ENCODE measurements at places on chromosomes 2 and 18.

DNA sequence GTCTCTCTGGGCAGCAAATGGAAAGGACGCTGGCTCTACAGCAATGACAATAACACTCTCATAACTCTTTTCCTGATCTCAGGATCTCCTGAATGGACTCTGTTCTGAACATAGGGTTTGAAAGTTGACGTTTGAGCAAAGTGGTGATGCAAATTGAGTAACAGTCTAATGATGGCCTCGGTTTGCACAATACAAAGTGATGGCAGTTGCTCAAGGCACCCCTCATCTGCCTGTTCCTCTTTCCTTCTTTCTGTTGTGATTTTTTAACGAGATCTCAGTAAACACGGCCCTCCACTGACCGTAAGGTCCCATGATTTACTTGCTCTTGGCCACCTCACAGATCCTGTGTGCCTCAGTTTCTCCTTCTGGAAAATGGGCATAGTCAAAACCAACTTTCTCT, 303.6 kb downstream of the SLC8A1 start:
- no peak for DNase-seq

DNA sequence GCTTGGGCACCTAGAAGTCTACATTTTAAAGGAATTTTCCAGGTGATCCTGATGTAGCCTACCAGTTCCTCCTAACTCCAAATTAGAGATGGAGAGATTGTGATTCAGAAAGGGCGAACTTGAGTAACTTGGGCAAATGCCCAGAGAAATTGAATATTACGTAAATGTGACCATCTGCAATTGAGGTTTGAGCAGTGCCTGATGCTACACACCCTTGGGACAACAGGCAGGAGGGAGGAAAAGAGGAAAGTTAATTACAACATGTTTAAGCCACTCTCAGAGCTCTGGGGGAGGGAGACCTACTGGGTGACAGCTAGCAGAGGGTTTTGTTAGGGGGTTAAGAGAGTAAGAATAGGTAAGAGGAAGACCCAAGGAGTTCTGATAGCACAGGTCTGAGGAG, 208.9 kb downstream of the LPIN1 start:
- DNase-seq = no peak

GRCh38 chr2:6841537-6842287, 24.0 kb downstream of the CMPK2 start:
- no peak for DNase-seq

DNA sequence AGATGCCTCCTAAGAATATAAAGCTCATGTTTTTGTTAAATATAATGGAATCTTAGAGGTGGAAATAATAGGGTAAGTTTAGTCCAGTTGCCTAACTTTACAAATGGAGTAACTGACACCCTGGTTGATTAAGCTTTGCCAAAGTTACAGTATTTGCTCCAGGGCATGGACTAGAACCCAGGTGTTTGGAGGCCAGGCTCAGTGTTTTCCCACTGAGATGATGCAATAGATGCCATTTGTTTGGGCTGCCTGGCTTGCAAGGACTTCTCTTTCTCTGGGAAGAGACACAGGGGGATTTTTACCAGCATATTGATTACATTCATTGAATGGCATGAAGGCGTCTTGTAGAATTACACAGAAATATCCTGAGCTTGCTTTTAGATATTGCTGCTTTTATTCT, 397.8 kb downstream of the SLC4A3 start:
- no peak for DNase-seq

DNA sequence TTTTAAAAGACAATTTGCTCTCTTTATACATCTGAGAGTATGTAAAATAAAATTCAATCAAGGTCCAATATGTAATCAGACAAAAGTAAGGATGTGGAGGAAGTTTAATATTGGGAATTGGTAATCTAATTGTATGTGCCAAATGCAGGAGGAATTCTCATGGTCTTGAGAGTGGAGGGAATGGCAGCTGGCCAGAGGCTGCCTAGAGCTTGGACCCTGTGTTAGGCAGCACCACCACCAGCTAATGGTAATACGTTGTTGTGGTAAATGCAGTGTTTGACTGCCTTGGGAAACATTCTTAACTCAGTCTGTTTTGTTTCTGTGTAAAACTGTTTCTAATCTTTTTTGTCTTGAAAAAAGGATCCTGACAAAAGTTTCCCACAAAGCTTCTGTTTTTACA, 30.0 kb downstream of the GALNT1 start:
- DNase-seq = no peak

All from stimulated activated CD8-positive, alpha-beta memory T cell treated with anti-CD3 and anti-CD28 coated beads, Interleukin-4, amount 100 ng/mL, for 4 hours (primary cell).